ENCODE measurements at places on chromosomes 2 and 18. TPM values are rescaled to one million over a fixed set of nuclear protein-coding genes. Genes with fewer than 3 reads are reported as not detected.

GRCh38 chr2:157789933-157790511 lies 86.1 kb downstream of the ACVR1 start:
- no peak for DNase-seq

DNA sequence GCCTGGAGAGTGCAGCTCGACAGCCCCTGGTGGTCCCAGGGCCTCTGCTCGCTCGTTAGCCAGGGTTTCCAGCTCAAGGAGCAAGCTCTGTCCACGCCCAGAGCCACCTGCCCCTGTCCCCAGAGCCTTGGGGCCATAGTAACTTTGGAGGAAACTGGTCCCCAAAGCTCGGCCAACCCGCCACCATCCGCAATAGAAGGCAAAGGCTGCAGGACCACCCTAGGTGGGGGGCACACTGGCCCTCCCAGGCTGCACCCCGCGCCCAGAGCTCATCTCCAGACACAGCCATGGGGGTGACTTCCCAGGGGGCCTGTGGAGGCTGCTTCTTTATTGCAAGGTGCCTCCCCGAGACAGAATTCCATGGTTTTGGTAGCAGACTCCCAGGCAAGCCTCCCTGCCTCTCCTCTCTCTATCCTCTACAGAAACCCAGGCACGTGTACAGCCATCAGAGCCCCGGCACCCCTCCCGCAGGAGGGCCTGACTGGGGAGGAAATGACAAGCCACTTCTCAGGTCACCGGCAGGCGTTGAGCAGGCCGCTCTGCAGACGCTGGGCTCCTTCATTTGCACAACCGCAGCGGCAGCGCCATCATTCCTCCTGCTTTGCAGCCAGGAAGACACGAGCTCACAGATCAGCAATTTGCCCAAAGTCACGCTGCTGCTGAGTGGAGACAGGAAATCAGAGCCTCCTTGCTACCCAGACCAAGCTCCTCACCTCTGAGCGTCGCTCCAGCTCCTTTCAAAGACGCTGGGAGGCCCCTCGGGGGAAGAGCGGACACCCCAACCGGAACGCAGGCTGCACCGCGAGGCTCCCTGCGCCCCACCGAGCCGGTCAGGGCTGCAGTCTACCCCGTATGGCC lies 80.2 kb downstream of the NDUFA10 start:
- peak; percentile 69 for DNase-seq

DNA sequence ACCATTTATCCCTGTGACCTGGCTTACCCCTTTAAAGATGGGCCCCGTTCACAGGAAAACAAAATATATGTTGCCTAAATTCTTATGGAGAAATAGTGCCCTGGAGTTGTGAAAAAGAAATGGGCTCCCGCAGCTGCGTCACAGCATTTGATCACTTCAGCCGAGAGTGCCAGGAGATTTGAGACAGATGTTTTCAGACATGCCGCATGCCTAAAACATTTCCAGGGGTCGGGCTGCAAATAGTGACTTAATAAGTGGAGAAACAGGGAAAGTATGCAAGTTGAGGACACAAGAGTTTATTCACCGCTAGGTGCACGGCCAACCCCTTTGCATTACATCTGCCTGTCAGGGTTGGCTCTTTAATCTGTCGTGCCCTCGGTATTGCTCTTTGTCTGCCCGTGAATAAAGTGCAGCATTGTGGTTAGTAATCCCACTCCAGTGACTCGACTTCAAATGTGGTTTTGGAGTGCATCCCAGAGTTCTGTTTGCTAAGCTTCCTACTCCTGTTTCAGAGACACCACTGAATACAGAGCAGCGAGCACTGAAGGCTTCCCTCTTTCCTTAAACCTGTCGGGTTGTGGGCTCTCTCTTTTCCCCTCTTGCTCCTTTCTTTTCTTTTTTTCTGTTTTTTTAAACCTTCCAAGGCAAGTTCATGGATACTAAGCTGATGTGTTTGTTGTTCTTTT lies 187.5 kb downstream of the LTBP1 start:
- DNase-seq: no peak

DNA sequence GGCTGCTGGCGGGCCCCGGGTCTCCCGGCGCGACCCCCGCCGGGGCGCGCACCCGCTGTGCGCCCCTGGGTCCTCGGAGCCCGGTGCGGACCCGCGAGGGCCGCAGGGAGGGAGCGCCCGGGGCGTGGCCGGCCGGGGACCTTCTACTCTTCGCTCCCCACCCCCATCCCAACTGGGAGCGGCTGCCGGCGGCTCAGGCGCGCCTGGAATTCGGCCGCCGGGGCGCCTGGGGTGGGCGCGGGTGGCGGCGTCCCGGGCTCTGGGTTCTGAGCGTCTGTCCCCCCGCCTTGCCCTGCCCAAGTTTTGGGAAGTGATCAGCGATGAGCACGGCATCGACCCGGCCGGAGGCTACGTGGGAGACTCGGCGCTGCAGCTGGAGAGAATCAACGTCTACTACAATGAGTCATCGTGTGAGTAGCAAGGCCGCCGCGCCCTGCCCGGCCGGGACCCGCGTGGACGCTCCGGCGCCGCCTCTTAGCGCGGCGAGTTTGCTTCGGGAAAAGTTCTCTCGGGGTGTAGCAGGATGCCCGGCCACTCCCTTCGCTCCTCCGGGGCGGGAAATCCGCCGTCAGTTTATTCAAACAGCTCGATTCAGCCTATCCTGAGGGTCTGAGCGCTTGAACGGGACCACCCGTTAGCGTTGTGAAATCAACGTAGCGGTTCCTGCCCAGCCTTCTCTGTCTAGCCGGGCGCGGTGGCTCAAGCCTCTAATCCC lies 502 bp downstream of the TUBB6 start:
- peak; percentile 91 for DNase-seq

- DNase-seq: no peak
Observed at GRCh38 chr18:26425148-26425531, 123.2 kb downstream of the KCTD1 start.

DNA sequence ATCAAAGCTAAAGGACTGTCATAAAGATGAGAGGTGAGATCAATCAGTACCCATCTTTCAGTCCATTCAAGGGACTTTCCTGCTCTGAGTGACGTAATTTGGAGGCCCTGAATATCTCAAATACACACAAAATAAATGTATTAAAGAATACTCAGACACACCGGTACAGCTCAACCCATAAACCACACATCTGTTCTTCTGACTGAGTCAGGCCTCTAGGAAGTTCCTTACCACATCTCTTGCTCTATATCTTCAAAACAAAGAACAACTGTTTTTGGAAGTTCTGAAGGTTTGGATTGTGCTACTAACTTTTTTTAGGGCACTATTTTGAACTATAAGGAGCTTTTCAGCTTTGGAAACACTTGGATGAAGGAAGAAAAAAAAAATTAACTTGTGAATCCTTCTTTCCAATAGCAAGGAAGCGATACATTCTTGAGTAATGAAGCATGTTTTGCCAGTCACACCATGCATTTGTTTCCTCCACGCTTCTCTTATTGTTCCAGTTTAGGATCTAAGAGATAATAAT lies 866.5 kb upstream of the VRK2 start:
- DNase-seq: no peak

DNA sequence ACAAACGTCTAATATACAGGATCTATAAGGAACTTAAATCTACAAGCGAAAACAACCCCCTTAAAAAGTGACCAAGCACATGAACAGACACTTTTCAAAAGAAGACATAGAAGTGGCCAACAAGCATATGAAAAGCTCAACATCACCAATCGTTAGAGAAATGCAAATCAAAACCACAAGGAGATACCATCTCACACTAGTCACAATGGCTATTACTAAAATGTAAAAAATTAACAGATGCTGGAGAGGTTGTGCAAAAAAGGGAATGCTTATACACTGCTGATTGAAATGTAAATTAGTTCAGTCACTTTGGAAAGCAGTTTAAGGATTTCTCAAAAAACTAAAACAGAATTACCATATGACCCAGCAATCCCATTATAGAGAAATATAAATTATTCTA lies 1148.5 kb upstream of the FAM98A start:
- DNase-seq: no peak

- DNase-seq: no peak
Observed at GRCh38 chr2:222212571-222212970, 86.2 kb downstream of the PAX3 start.

DNA sequence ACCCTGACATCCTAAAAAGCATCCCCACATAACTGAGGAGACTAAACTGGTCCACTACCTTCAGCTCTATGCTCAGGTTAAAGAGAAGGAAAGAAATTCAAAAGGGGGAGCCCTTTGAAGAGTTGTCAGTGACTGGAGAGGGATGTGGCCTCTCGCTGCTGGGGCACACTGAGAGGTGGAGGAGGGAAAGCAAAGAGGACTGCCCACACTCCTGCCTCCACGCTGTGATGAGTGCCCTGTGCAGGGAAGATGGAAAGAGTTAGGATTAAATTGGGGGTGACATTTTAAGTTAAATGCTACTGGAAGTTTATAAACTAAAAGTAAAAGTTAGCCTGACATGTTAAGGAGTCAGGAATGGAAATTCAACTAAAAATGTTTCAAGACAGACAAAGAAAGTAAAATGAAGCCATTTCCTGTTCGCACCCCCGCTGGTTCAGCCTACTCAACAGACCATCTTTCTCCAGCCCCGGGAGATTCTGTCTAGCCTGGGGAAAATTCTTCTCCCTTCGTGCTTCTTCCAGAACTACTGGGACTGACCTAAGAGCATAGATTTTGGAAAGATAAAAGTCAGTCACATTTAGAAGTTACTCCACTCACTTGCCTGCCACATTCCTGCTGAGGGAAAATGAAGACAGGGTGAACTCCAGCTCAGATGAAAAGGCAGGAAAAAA lies 17.8 kb upstream of the INO80C start:
- DNase-seq: no peak

GRCh38 chr2:7795778-7796563 lies 878.8 kb downstream of the RNF144A start:
- DNase-seq: no peak

DNA sequence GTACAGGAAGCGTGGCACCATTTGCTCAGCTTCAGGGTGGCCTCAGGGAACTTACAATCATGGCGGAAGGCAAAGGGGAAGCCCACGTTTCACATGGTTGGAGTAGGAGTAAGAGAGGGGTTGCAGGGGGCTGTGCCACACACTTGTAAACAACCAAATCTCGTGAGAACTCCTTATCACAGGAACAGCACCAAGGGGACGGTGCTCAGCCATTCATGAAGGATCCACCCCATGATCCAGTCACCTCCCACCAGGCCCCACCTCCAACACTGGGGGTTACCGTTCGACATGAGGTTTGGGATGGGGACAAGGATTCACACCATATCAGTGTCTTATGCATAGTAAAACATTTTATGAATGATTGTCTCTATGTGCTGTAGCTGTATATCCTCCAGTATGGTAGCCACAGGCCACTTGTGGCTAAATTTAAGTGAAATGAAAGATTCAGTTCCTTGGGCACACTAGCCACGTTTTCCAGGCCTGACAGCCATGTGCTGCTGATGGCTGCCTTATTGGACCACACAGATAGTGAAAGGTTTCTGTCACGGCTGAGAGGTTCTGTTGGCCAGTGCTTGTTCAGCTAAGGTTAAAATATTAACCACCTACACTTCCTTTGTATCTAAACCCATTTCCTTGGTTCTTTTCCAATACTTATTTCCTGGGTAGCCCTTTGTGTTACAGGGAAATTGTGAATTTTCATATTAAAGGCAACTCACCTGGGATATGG lies 77.3 kb downstream of the AGAP1 start:
- DNase-seq: no peak

- no peak for DNase-seq
Observed at GRCh38 chr2:63632382-63632781, 43.6 kb downstream of the MDH1 start.

- DNase-seq: peak; percentile 59
Observed at GRCh38 chr2:240439698-240440151, 4.3 kb downstream of the GPC1 start.

Gene PJVK
- total RNA-seq: 2.3 TPM

Gene ASB18
- not detected for total RNA-seq

Gene ALPI
- total RNA-seq: not detected

Gene PLGLB2
- total RNA-seq: 2.4 TPM

Gene ANKRD39
- 8.6 TPM for total RNA-seq
